ENCODE measurements at places on chromosomes 6 and 20.
A peak's percentile ranks its signal among the peaks of the same experiment; 100 is the strongest.

- DNase-seq = no peak
These were observed 61.0 kb upstream of the HS3ST5 start for GRCh38 chr6:114403858-114404257.

DNA sequence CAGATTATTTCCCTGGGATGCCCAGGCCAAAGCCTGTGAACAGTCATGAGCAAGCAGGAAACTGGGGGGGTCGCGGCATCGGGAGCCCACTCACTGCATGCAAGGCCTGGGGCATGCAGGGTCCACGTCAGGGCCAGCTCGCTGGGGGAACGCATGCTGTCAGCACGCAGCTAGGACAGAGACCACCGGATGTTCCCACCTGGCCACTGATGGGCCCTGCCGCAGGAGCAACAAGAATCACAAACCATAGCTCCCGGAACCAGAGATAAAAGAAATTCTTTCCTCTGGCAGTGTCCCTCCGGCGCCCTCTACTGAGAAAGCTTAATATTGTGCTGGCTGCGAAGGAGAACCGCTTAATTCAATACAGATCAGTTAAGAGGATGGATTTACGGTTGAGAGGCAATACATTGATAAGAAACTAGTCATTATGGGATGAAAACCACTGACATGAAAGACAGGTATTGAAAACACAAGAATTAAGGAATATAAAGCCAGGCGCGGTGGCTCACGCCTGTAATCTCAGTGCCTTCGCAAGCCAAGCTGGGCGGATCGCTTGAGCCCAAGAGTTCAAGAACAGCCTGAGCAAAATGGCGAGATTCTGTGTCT, 32.6 kb downstream of the C6orf15 start:
- DNase-seq = peak; percentile 66

- DNase-seq = no peak
These were observed 38.5 kb downstream of the EDN1 start for GRCh38 chr6:12328701-12329100.

DNA sequence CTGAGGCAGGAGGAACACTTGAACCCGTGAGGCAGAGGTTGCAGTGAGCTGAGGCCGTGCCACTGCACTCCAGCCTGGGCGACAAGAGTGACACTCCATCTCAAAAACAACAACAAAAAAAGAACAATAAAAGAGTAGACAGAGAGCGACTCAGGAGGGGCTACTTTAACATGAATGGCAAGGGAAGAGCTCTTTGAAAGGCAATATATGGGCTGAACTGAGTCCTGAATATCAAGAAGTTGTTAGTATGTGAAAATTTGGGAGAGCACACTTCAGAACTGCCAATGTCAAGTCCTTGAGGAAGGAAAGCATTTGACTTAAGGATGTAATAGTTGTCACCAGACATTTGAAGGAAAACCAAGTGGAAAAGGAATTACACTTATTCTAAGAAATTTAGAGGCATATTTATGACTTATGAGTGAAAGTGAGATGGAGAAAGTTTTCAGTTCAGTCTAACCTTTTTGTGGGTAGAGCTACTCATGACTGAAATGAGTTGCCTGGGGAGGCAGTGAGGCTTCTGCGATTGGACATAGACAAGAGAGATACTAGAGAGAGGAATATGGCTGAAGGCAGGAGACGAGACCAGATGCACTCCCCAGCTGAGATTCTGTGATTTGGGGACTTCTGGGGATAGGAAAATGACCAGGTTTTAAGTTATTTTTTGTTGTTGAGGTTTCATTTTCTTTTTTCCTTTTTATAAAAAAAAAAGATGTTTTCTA, 48.6 kb upstream of the SLC16A10 start:
- DNase-seq = peak; percentile 21

DNA sequence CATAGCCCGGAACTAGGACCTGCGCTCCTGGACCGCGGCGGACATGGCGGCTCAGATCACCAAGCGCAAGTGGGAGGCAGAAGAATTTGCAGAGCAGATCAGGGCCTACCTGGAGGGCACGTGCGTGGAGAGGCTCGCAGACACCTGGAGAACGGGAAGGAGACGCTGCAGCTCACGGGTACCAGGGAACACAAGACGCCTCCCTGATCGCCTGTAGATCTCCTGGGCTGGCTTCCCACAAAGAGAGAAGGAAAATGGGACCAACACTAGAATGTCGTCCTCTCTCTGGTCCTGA, 15.1 kb upstream of the HLA-A start:
- DNase-seq = no peak

DNA sequence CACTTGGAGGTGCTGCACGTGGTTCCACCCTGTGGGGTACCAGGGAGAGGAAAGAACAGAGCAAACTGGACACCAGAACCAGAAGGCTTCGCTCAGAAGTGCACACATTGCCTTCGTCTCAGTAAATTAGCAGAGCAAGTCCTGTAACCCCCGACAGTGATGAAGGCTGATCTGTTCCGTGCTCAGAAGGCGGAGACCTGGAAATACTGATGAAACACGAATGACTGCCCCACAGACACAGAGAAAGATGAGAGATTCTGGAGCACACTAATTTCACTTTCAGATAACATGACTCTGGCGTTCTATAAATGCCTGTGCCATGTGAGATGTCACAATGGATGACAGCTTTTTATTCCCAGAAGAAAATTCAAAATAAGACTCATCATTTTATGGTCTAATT, 44.2 kb upstream of the CCR6 start:
- DNase-seq = no peak

- DNase-seq = no peak
These were observed 410.3 kb upstream of the SLC35B3 start for GRCh38 chr6:8845690-8846089.

DNA sequence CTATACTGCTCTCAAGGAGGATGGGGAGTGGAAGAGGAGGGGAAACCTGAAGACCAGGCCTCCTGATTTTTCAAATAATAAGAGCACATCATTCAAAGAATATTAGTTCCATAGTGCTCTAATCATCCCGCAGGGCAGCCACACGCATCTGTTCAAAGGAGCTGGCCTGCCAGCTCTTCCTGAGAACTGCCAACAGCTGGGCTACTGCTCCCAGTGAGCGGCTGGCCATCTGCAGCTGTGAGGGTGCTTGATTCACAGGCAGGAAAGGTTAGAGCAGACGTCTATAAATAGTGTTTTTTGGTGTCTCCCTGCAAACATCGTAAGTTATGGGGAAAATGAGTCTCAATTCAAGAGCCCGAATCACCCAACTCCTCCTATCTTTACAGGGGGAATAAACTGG, 17.3 kb downstream of the NSFL1C start:
- no peak for DNase-seq

- DNase-seq = peak; percentile 60
These were observed 26.1 kb downstream of the BFSP1 start for GRCh38 chr20:17504898-17505635.

GRCh38 chr20:16308754-16309153, 264.5 kb downstream of the KIF16B start:
- no peak for DNase-seq

DNA sequence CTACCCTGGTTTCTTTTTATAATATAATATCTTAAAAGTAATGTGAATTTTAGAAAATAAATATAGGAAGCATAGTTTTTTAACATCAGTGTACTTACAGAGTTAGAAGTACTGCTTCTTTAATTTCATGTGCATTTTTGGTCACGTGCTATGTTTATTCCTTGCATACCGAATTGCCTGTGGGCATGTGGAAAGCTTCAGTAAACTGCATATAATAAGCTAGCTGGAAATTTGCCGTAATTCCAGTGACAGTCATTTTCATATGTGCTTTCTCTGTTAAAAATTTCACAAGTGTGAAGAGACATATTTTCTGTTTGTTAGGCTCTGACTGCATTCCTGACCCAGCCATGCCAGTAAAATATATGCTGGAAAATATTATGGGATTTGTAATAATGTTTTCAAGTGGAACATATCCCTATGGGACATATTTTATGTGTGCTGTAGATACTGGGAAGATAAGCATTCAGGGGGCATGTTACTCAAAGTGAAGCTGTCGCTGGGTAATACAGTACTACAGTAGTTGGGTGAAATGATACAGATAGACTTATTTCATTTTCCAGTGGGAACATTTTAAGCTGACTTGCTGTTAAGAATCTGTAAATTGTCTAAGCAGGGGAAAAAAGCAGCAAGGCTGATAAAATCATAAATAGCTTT, 616.7 kb downstream of the FRK start:
- DNase-seq = no peak

GRCh38 chr6:52516269-52516668, 60.6 kb downstream of the TRAM2 start:
- DNase-seq = no peak

DNA sequence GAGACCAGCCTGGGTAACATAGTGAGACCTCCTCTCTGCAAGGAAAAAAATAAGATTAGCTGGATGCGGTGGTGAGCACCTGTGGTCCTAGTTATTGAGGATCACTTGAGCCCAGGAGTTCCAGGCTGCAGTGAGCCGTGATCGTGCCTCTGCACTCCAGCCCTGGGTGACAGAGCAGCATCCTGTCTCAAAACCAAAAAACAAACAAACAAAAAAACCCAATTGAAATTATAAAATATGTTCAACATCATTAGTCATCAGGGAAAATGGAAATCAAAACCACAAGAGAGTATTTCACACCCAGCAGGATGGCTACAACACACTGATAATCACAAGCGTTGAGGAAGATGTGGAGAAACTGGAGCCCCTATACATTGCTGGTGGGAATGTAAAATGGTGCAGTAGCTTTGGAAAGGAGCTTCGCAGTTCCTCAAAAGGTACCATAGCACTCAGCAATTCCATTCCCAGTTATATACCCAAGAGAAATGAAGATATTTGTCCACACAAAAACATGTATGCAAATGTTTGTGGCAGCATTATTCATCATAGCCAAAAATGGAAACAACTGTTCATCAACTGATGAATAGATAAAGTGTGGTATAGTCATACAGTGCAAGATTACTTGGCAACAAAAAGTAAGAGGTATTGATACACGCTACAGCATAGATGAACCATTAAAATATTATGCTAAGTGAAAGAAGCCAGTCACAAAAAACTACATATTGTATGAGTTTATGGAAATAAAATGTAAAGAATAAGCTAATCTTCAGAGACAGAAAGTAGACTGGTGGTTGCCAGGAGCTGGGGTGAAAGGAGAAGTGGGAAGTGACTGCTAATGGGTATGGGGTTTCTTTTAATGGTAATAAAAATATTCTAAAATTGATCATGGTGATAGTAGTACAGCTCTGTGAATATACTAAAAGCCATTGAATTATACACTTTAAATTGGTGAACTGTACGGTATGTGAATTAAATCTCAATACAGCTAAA, 38.7 kb upstream of the RIPOR2 start:
- DNase-seq = peak; percentile 50

- no peak for DNase-seq
These were observed 318.2 kb upstream of the POU3F2 start for GRCh38 chr6:98516206-98516605.

GRCh38 chr6:37331047-37331446, 22.7 kb upstream of the RNF8 start:
- no peak for DNase-seq

GRCh38 chr6:105324386-105324950, 78.4 kb downstream of the PREP start:
- DNase-seq = no peak

DNA sequence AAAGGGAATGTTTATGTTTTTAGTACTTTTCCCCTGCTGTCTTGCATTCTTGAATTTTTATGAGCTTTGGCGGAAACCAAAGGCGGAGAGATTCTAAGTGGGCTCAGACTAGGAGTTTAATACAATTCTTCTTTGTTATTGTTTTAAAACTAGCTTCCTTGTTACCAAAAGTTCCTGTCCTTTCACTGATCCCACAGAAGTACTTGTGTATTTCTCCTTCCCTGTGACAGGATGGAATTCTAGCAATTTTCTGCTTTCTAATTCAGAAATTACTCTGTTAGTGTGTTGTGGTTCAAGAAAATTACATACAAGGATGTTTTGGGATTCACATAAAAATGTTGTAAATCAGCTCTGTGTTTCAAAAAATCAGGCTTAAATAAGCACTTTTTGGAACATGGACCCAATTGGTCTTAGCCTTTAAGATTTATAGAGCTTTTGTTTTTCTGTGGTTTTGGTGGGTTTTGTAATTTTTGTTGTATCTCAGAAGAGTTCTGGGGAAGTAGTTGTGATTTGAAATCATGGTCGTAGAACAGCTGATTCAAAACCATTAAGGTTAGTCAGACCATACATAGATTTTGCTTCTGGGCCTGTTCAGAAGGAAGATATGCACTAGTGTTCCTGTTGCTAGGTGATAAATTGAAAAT, 17.6 kb upstream of the CTAGE9 start:
- no peak for DNase-seq

DNA sequence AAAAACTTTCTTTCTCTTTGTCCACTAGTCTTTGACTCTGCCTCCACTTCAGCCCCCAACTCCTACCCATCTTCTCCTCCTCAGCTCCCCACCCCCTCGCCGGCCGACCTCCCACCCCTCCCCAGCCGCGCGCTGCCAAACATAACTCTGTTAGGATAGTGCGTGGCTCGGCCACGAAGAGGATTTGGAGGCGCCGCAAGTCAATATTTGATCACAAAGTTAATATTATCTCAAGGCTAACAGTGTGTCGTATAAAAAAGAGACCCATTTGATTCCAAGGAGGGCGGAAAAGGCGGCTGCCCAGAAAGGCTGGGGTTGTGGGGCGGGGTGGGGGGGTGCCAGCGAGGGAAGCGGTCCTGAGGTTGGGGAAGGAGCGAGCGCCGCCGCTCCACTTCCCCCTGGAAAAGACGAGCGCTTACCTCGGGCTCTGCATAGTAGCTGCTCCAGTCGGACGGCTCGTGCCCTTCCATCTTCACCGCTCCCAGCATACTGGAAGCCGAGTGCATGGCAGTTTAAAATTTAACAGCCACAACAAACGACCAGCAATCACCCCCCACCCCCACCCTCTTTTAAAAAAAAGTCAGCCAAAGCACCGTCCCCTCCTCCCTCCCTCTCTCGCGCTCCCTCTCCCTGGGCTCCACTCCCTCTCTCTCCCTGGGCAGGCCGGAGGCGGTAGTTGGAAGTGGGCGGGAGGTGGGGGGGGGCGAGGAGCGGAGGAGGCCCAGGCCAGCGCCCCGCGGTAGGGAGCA, 425 bp downstream of the FOXA2 start:
- no peak for DNase-seq

DNA sequence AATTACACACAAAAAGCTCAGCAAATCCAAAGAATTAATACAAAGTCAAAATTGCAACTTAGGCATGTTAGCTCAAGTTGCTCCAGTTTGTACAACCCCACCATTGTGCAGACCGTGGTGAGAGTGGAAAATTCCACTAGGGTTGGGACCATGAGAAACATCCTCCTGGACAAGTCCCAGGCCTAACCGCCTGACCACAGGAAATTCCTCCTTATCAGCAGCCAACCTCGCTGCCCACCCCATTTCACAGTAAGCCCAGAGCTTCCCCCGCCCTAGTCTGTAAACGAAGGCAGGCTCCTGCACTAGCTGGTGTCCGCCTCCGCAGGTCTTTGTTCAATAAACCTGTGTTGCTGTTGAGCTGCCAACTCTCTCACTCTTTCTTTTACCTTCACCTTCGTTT, 1023.3 kb downstream of the EYS start:
- no peak for DNase-seq

- no peak for DNase-seq
These were observed 3.0 kb upstream of the CDH26 start for GRCh38 chr20:59955131-59955796.

- no peak for DNase-seq
These were observed 11.0 kb downstream of the CD24 start for GRCh38 chr6:106963544-106963943.

GRCh38 chr6:42960243-42961019, at the start of gene GNMT:
TSS of gene GNMT (plus strand) at chr6:42960754. CDS start at chr6:42960768, 14 bp downstream.
- peak; percentile 48 for DNase-seq

- DNase-seq = peak; percentile 26
These were observed 21.1 kb downstream of the SESN1 start for GRCh38 chr6:109073344-109074132.

Data from activated naive CD8-positive, alpha-beta T cell treated with anti-CD3 and anti-CD28 coated beads for 36 hours (primary cell).